Inflammatory macrophage (primary cell): ENCODE measurements at places on chromosomes 3 and 15.

GRCh38 chr3:44831232-44831631 lies 30.5 kb upstream of the TMEM42 start:
- no peak for DNase-seq

GRCh38 chr15:47944637-47945288 lies 176.0 kb upstream of the SLC24A5 start:
- no peak for DNase-seq

- DNase-seq, result no peak
These were observed 46.0 kb downstream of the KLHL25 start for GRCh38 chr15:85748729-85749128.

GRCh38 chr3:47895241-47895640 lies 92.3 kb downstream of the DHX30 start:
- DNase-seq, result no peak

- DNase-seq, result no peak
These were observed 22.8 kb downstream of the CFAP100 start for GRCh38 chr3:126417515-126417914.

DNA sequence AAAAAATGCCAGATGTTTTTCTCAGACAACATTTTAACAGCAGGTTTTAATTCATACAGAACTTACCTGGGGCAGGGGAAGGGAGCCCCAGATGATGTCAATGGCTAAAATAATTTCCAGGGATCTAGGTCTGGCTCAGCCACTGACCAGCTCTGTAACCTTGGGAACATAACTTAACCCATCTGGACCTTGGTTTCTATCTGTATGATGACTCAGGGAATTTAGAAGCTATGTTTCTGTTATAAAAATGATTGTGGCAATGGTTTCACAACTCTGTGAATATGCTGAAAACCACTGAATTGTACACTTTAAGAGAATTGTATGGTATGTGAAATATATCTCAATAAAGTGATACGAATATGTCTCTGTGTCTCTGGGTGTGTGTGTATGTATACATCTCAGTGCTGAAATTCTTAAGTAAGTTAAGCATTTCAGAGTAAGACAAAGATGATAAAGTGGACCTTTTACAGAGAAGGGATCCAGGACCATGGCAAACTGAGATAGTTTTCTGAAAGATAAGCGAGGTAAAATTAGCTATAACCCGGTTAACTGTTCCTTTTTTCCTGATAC lies 2.9 kb downstream of the SH3GL3 start:
- DNase-seq, result no peak

GRCh38 chr3:102265720-102266119 lies 169.1 kb upstream of the ZPLD1 start:
- no peak for DNase-seq

DNA sequence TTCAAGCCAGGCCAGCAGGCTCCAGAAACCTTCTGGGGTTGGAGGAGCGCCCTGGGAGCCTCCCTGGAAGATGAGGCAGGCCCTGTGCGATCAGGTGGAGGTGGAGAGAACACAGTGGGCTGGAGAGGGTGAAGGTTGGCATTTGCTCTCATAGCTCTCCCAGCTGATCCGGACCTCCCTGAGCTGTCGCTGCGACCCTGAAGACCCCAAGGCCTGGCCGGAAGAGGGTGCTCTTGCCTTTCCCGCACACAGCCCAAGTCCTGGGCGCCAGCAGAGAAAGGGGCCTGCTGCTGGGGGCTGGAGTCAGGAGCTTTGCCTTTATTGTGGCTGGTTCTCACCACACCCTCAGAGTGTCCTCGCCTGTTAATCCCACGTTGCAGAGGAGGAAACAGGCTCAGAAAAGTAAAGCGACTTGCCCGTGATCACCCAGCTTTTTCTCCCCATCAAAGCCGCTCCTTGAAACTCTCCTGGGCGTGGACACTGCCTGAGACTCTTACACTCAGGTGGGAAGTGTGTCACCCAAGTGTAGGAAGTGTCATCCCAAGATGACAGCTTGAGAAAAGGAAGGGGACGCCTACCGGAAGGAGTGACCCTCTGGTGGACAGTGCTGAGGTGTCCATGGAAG lies 8.6 kb upstream of the RPL29 start:
- DNase-seq, result no peak

GRCh38 chr3:176807938-176808337 lies 389.3 kb downstream of the TBL1XR1 start:
- no peak for DNase-seq

GRCh38 chr3:50130436-50130835 lies 24.7 kb upstream of the SEMA3F start:
- no peak for DNase-seq

DNA sequence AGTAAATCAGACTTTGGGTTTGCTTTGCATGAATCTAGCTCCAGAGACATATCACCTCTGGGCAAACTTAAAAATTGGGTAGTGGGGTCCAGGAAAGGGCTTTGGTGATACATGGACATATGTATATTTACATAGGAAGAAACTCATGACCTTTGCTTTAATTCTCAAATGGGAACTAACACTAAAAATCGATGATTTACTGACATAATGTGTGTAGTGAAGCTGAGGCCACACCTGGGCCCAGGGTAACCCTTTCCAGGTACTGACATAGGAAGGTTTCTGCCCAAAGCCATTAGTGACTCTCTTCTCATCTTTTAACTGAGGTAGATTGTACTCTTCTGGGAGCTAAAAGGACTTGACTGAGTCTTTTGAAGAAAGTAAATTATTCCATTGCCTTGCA lies 411.2 kb upstream of the TBL1XR1 start:
- no peak for DNase-seq

DNA sequence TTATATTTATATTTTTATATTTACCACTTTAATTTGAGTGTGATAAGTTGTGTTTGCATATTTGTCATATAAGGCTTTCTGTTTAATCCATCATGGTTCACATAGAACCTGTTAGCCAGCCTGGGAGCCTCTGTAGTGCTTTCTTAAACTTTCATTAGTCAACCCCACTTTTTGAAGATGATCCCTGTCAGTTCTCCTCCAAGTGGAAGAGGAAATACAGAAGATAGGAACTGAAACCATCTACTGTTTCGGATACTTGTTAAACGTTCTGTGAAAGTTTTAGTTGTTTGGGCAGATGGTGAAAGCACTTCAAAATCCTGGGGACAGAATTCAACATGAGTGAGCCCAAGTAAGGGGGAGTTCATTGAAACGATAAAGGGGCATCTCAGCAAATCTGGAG lies 4.6 kb upstream of the SAMMSON start:
- DNase-seq, result peak; percentile 73

DNA sequence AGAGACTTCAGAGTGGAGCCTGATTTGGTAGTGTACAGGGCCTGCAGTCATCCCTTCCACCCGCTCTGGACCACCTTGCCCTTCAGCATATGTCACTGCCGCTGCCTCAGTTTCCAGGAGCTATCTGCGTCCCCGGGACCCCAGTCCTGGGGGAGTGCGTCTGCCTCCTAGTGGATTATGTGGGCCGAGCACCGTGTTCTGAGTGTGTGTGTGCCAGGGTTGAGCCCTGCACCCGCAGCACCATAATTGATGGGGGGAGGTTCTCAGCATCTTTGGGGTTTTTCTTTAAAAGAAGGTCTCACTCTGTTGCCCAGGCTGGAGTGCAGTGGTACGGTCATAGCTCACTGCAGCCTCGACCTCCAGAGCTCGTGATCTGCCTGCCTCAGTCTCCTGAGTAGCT lies 33.6 kb downstream of the CD276 start:
- no peak for DNase-seq

- peak; percentile 85 for DNase-seq
These were observed 19.1 kb downstream of the ZDHHC19 start for GRCh38 chr3:196192036-196192523.

DNA sequence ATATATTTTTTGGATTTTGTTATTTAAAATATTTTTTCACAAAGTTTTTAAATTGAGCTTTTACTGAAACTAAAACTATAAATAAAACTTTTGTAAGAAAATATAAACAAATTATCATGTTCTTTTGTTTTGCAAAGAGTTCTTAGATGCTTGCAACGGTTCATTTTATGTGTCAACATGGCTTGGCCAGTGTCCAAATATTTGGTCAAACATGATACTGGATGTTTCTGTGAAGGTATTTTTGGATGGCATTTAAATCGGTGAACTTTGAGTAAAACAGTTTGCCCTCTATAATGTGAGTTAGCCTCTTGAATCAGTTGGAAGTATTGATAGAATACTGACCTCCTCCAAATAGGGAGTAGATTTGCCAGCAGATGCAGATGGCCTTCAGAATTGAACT lies 612.6 kb upstream of the NECTIN3 start:
- DNase-seq, result no peak

DNA sequence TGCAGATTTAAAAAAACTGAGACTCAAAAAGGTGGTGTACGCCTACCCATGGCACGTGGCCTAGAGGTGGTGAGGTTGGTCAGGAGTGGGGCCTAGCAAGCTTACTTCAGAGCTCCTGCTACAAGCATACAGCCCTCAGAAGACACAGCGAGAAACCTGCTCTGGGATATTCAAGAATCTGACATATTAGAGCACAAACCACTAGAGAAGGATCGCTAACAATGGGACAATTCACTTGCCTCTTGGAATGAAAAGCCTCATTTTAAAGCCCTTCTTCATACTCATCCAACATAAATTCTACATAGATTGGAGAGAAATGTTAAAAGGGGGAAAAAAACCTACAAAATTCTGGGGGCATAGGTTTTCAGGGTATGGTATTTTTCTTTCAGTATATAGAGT lies 118.0 kb upstream of the ARHGEF3 start:
- no peak for DNase-seq

- DNase-seq, result no peak
These were observed 14.4 kb upstream of the MITF start for GRCh38 chr3:69724722-69725435.

DNA sequence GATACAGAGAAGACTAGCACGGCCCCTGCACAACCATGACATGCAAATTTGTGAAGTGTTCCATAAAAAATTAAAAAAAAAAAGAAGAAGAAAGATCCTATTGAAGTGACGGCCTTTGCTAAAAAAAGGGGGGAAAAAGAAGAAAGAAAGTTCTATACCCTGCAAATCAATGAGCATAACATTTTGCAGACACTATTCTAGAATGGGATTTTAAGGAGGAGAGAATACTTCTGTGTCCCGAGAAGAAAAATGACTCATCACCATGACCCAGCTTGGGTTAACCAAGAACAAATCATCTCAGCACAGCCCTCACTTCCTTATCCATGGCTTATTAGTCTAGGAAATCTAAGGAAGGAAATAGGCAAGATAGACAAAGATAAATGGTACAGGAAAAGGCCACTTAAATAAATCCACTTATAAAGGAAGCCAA lies 7.4 kb upstream of the SH3BP5 start:
- DNase-seq, result peak; percentile 82

DNA sequence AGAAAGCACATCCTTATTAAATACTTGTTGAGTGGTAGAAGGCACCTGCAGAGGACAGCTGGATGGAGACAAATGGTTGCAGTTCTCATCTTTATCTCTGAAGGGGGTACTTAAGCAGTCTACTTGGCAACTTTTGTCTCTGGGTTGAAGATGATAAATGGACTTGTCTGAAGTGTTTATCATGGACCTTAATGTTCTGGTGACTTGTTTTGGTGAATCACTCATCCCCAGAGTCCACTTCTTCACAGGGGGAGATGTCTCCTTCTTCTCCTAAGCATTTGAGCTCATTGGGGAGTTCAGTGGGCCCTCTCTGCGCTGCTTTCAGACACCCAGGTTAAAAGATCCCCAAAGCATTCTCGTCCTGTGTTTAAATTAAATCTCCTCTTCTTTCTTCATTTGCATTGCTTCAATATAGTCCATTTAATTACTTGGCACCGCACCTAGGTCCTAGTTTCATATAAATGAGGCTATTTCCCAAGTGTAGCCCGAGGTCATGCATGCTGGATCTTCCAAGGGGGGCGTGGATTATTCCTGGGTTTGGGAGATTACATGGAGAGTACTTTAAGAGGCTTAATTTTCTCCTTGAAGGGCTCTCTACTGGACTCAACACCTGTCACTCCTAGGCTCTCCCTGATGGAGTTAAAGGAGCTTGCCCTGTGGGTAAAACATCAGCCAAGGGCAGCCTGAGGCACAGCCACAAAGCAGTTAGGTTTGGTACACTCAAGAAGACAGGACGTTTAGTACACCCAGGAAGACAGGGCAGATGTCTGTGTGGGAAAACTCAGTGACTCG lies 239.3 kb upstream of the C2CD4B start:
- no peak for DNase-seq

DNA sequence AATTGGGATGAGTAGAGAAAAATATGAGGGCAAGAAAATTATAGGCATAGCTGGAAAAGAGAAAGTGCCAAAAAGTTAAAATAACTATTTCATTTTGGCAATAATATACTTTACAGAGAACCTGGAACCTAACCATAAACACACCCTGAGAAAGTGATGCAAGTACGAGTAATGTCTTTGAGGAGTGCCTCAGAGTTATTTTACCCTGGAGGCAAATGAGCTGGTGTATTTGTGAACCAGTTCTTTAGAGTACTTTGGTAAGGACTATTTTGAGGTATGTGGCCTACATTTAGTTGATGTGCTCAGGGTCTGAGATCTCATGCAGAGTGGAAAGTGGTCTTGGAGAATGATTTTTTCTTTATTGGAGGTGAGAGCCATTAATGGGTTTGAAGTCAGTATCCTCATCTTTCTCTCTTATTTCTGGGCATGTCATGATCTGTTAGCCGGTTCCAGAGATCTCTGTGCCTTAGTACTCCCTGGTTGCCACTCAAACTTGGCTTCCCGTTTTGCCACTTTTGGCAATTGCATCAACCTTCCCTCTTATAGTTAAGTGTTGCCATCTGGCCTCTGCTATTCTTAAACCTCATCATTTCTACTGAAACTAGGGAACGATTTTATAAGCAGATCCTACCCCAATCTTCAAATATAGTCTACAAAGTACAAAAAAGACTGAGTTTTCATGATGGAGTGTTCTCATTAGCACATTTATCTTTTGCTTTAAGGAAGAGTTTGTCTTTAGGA lies 145.7 kb downstream of the EPHA6 start:
- DNase-seq, result no peak

GRCh38 chr3:105013657-105014056 lies 353.1 kb upstream of the ALCAM start:
- no peak for DNase-seq

GRCh38 chr15:78810362-78811123 lies 721 bp downstream of the ADAMTS7 start:
- DNase-seq, result no peak

GRCh38 chr3:66747696-66748095 lies 246.9 kb upstream of the LRIG1 start:
- DNase-seq, result no peak

- DNase-seq, result no peak
These were observed 265.3 kb upstream of the POU1F1 start for GRCh38 chr3:87541723-87542122.

- DNase-seq, result no peak
These were observed 24.7 kb upstream of the PRR23E start for GRCh38 chr3:127168271-127168670.
